Esophagus squamous epithelium (tissue), 5 donors: ENCODE measurements at places on chromosomes 2 and 18. TPM values are rescaled to one million over a fixed set of nuclear protein-coding genes. Genes with fewer than 3 reads are reported as not detected.
A peak's percentile ranks its signal among the peaks of the same experiment; 100 is the strongest.

- H3K4me1 ChIP-seq, result peaks cover 4% of the 10 kb centered on the region
- no peaks in the 10 kb centered on the region for H3K36me3 ChIP-seq
- H3K27ac ChIP-seq, result no peak overlapping the region
- DNase-seq, result no peak
Observed at GRCh38 chr2:75569546-75569945, 8.8 kb upstream of the EVA1A start.

Gene BOLL
- not detected for total RNA-seq

DNA sequence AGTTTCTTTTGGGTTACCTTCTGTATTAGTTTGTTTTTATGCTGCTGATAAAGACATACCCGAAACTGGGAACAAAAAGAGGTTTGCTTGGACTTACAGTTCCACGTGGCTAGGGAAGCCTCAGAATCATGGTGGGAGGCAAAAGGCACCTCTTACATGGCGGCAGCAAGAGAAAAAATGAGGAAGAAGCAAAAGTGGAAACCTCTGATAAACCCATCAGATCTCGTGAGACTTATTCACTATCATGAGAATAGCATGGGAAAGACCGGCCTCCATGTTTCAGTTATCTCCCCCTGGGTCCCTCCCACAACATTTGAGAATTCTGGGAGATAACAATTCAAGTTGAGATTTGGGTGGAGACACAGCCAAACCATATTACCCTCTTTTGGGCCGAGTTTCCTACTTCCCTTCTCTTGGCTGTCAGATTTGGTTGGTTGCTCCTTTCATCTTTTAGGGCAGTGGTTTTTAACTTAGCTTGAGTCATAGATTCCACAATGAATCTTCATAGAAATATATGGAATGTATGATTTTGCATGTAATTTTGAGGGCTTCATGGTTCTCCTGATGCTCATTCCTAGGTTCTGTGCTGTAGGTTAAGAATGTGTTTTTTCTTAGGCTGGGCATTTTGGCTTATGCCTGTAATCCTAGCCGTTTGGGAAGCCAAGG, 44.2 kb downstream of the CEP192 start:
- no peaks in the 10 kb centered on the region for H3K36me3 ChIP-seq
- no peaks in the 10 kb centered on the region for H3K4me1 ChIP-seq
- H3K27me3 ChIP-seq, result no peaks in the 10 kb centered on the region

Gene PID1
- 12.5 TPM for total RNA-seq

Gene SCN7A
- 23.1 TPM for total RNA-seq

Gene RNF125
- 0.87 TPM for total RNA-seq

Gene TRIM54
- total RNA-seq, result not detected

GRCh38 chr2:233469261-233470010, 97.1 kb downstream of the USP40 start:
- no peaks in the 10 kb centered on the region for H3K27me3 ChIP-seq
- H3K27ac ChIP-seq, result no peak overlapping the region
- no peak overlapping the region for H3K4me3 ChIP-seq
- H3K4me1 ChIP-seq, result peaks cover 25% of the 10 kb centered on the region
- peaks cover 82% of the 10 kb centered on the region for H3K36me3 ChIP-seq

DNA sequence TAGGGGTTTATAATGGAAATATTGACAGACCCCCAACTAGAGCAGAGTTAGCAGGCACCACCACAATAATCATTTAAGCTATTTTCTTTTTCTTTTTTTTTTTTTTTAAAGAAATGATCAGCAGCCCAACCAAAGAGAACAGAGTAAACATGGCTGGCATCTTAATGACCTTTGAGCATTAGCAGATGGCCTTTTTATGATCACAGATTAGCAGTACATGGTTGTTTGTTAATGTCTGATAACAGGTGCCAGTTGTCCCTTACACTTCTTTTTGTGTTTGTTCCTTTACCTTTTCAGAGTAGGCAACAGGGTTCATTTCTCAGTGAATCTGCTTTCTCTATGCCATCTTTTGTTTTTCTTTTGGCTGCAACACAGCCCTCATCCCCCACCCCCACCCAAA, 747.0 kb downstream of the BCL11A start:
- DNase-seq, result no peak
- H3K4me1 ChIP-seq, result no peaks in the 10 kb centered on the region
- no peak overlapping the region for H3K27ac ChIP-seq
- H3K36me3 ChIP-seq, result no peaks in the 10 kb centered on the region

- no peak overlapping the region for H3K4me3 ChIP-seq
- no peaks in the 10 kb centered on the region for H3K36me3 ChIP-seq
- H3K27me3 ChIP-seq, result no peaks in the 10 kb centered on the region
- DNase-seq, result no peak
- H3K27ac ChIP-seq, result no peak overlapping the region
Observed at GRCh38 chr2:107108556-107108955, 222.6 kb upstream of the ST6GAL2 start.

GRCh38 chr2:200944467-200945394, 18.7 kb downstream of the ORC2 start:
- no peaks in the 10 kb centered on the region for H3K27me3 ChIP-seq
- H3K4me3 ChIP-seq, result no peak overlapping the region
- H3K36me3 ChIP-seq, result peaks cover 99% of the 10 kb centered on the region
- no peak for DNase-seq
- H3K4me1 ChIP-seq, result no peaks in the 10 kb centered on the region
- no peak overlapping the region for H3K27ac ChIP-seq

- peaks cover 25% of the 10 kb centered on the region for H3K4me1 ChIP-seq
- peak overlapping the region; percentile 82 for H3K27ac ChIP-seq
- no peaks in the 10 kb centered on the region for H3K36me3 ChIP-seq
- no peak overlapping the region for H3K4me3 ChIP-seq
- DNase-seq, result no peak
- no peaks in the 10 kb centered on the region for H3K27me3 ChIP-seq
Observed at GRCh38 chr2:31284107-31284506, 50.2 kb downstream of the EHD3 start.

GRCh38 chr18:63346031-63346430, 21.0 kb downstream of the KDSR start:
- H3K4me3 ChIP-seq, result no peak overlapping the region
- peaks cover 92% of the 10 kb centered on the region for H3K36me3 ChIP-seq
- H3K27me3 ChIP-seq, result no peaks in the 10 kb centered on the region

DNA sequence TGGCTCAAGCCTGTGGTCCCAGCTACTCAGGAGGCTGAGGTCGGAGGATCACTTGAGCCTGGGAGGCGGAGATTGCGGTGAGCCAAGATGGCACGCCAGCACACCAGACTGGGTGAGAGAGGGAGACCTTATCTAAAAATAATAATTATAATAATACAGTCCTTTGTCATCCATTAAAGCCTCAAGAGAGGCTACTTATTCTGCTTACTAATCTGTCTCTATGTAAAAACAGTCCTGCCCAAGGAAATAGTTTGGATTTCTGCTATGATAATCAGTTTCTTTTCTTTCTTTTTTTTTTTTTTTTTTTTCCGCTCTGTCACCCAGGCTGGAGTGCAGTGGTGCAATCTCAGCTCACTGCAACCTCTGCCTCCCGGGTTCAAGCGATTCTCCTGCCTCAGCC, 228.3 kb downstream of the C1D start:
- H3K4me1 ChIP-seq, result no peaks in the 10 kb centered on the region
- DNase-seq, result no peak
- H3K36me3 ChIP-seq, result no peaks in the 10 kb centered on the region
- no peak overlapping the region for H3K4me3 ChIP-seq
- no peak overlapping the region for H3K27ac ChIP-seq
- no peaks in the 10 kb centered on the region for H3K27me3 ChIP-seq

- DNase-seq, result no peak
- no peak overlapping the region for H3K4me3 ChIP-seq
- H3K27me3 ChIP-seq, result no peaks in the 10 kb centered on the region
Observed at GRCh38 chr18:38993342-38993741, 1427.7 kb upstream of the CELF4 start.

Gene WDPCP
- 9.7 TPM for total RNA-seq

- DNase-seq, result no peak
- H3K4me1 ChIP-seq, result peaks cover 13% of the 10 kb centered on the region
- no peak overlapping the region for H3K4me3 ChIP-seq
- no peaks in the 10 kb centered on the region for H3K36me3 ChIP-seq
- no peaks in the 10 kb centered on the region for H3K27me3 ChIP-seq
- no peak overlapping the region for H3K27ac ChIP-seq
Observed at GRCh38 chr2:197292619-197293018, 18.0 kb downstream of the ANKRD44 start.

DNA sequence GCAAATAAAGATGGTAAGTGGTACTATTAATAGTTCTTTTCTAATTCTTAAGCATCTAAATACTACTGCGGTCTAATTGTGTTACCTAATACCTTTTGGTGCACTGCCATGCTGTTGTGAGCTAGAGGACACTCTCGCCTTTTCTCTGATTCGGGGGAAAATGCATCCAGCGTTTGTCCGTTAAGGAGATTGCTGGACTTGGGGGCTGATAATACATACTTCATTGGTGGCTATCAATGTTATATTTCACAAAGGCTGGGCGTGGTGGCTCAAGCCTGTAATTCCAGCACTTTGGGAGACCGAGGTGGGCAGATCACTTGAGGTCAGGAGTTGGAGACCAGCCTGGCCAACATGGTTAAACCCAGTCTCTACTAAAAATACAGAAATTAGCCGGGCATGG, 141.7 kb upstream of the TWIST2 start:
- H3K27ac ChIP-seq, result no peak overlapping the region
- no peaks in the 10 kb centered on the region for H3K4me1 ChIP-seq
- no peaks in the 10 kb centered on the region for H3K27me3 ChIP-seq
- H3K4me3 ChIP-seq, result no peak overlapping the region

DNA sequence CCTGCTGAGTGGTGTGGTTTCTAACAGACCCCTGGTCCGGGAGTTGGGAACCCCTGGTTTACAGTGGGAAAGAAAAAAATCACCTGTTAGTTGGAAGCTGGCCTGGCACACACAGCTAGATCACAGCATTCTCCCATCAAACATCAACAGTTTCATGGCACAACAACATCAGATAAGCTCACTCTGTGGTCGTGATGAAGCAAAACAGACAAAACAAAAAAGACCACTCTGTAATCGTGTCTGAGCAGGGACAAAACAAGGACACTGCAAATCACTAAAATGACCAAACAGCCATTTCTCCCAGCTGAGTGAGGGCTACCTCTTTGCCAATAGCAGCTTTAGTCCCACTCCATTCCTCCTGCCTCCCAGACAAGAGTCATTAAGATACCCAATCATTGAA, 9.0 kb upstream of the IMPACT start:
- no peak overlapping the region for H3K4me3 ChIP-seq
- no peaks in the 10 kb centered on the region for H3K4me1 ChIP-seq
- H3K27me3 ChIP-seq, result no peaks in the 10 kb centered on the region
- no peaks in the 10 kb centered on the region for H3K36me3 ChIP-seq

- peaks cover 60% of the 10 kb centered on the region for H3K27me3 ChIP-seq
- H3K36me3 ChIP-seq, result no peaks in the 10 kb centered on the region
- no peak for DNase-seq
- peaks cover 3% of the 10 kb centered on the region for H3K4me1 ChIP-seq
Observed at GRCh38 chr2:127673291-127674069, 1.9 kb downstream of the LIMS2 start.

DNA sequence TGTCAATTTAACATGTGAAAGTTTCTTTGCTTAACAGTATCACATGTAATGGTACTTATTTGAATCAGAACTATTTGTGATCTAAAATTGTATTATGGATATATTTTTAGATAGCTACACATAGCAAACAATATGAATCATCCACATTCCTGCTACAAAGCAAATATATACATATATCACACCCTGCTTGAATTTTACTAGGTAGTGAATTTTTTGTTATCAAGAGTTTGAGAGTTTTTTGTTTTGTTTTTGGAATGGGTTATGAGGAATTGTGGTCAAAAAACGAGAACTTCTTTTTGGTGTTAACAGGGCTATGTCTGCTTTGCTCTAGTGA, 635.7 kb downstream of the NRXN1 start:
- no peaks in the 10 kb centered on the region for H3K27me3 ChIP-seq
- H3K4me1 ChIP-seq, result peaks cover 2% of the 10 kb centered on the region
- no peak for DNase-seq
- no peak overlapping the region for H3K27ac ChIP-seq
- no peaks in the 10 kb centered on the region for H3K36me3 ChIP-seq

DNA sequence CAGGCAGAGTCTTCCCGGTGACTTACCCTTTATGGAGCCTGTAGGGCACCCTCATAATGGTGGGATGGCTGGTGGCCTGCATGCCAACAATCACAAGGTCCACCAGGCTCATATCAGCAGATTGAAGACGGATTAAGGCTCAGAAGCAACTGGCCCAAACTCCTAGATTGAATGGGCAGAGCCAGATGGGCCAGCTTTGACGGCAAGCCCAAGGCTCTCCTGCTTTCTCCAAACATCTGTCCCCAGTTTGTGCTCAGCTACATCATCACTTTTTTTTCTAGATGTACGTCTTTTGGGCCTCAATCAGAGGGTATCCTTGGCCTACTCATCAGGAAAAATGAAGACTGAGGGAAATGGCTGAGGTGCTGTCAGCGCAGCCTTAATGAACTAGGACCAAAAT, 114.6 kb downstream of the VIT start:
- H3K36me3 ChIP-seq, result no peaks in the 10 kb centered on the region
- H3K4me1 ChIP-seq, result no peaks in the 10 kb centered on the region
- H3K27me3 ChIP-seq, result no peaks in the 10 kb centered on the region
- H3K4me3 ChIP-seq, result no peak overlapping the region

Gene IL36A
- 164 TPM for total RNA-seq

Gene SPC25
- 2.5 TPM for total RNA-seq

GRCh38 chr18:49531678-49532153, 30.1 kb upstream of the LIPG start:
- no peak overlapping the region for H3K4me3 ChIP-seq
- no peaks in the 10 kb centered on the region for H3K4me1 ChIP-seq
- H3K27me3 ChIP-seq, result no peaks in the 10 kb centered on the region
- no peak for DNase-seq

Gene INPP5D
- 2.2 TPM for total RNA-seq

- no peaks in the 10 kb centered on the region for H3K27me3 ChIP-seq
- no peaks in the 10 kb centered on the region for H3K36me3 ChIP-seq
- peaks cover 5% of the 10 kb centered on the region for H3K4me1 ChIP-seq
- H3K4me3 ChIP-seq, result no peak overlapping the region
Observed at GRCh38 chr2:134282629-134283400, 28.9 kb downstream of the MGAT5 start.

GRCh38 chr2:241728000-241728399, 6.4 kb upstream of the D2HGDH start:
- no peak overlapping the region for H3K4me3 ChIP-seq
- no peaks in the 10 kb centered on the region for H3K27me3 ChIP-seq
- no peak overlapping the region for H3K27ac ChIP-seq
- H3K36me3 ChIP-seq, result peaks cover 50% of the 10 kb centered on the region
- H3K4me1 ChIP-seq, result peaks cover 6% of the 10 kb centered on the region
- no peak for DNase-seq

Gene NRP2
- total RNA-seq, result 7.1 TPM

Gene TDRD15
- total RNA-seq, result not detected

DNA sequence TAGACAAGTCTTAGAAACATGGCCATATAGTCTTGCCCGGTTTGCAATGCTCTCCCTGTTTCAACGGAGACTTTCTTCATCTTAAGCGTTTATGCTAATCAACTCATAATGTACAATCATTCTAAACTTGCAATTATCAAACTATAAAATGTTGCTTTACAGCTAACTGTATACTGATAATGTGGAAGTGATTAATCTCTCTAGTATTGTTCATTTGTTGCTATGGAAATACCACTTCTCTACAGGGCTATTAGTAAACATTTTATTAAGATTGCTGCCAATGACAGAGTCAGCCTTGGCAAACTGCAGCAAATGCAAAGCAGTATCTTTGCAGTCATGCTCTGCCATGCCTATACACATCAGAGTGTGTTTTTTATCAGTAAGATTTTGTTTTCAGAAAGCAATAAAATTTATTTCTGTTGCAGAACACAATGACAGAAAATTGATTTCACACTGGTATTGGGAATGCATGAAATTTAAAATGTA, 1201.8 kb upstream of the CDH2 start:
- H3K27me3 ChIP-seq, result no peaks in the 10 kb centered on the region
- H3K4me3 ChIP-seq, result no peak overlapping the region
- no peak overlapping the region for H3K27ac ChIP-seq
- DNase-seq, result no peak
- no peaks in the 10 kb centered on the region for H3K36me3 ChIP-seq

Gene SMAD7
- total RNA-seq, result 5.8 TPM
